Foreskin melanocyte (primary cell): ENCODE measurements at places on chromosomes 4 and X.

DNA sequence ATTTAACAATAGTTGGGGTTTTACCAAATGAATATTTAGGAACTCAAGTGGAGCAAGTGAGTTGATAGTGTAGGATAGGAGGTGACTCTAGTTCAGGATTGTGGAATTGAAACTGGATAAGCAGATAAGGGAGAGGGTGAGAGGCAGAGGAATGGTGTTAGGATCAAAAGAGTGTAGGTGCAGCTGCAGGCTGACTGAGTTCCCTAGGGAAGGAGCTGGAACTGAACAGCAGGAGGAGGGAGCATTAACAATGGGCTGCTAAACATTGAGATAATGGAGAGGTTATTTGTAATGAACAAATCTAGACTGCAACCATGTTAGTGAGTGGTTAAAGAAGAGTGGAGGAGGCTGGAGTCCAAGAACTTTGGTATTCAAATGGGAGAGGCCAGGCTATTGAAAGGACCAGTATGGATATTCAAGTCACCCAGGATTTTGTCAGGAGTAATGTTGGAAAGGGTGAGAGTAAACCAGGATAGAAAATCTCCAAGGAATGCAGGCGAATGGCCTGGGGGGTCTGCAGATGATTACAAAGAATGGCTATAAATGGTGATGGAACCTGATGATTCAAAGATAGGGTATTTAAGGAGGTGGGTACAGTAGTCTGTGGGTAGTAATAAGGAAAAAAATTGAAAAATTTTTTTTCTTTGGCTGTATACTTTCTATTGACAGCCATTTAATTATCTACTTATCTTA is 497.1 kb upstream of the TENM3 start:
- DNase-seq = no peak

GRCh38 chr4:70629469-70630090 is 1.0 kb downstream of the ENAM start:
- DNase-seq = no peak

- no peak for DNase-seq
Observed at GRCh38 chr4:181443021-181443420, 800.2 kb upstream of the TENM3 start.

DNA sequence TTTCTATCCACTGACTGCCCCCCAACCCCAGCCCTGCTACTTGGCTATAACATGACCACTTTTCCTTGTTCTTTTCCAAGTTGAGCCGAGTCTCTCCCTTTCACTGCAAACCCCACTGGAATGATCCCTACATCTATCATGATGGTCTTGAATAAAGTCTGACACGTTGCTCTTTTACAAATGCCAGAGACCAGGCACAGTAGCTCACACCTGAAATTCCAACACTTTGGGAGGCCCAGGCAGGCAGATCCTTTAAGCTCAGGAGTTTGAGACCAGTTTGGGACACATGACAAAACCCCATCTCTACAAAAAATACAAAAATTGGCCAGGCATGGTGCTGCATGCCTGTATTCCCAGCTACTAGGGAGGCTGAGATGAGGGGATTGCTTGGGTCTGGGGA is 100.9 kb downstream of the WDFY3 start:
- DNase-seq = no peak

- no peak for DNase-seq
Observed at GRCh38 chr4:151038452-151039157, 23.5 kb upstream of the LRBA start.

- DNase-seq = peak; percentile 74
Observed at GRCh38 chrX:85499400-85499799, 119.9 kb upstream of the POF1B start.

GRCh38 chr4:94660614-94661013 is 97.1 kb upstream of the BMPR1B start:
- no peak for DNase-seq

DNA sequence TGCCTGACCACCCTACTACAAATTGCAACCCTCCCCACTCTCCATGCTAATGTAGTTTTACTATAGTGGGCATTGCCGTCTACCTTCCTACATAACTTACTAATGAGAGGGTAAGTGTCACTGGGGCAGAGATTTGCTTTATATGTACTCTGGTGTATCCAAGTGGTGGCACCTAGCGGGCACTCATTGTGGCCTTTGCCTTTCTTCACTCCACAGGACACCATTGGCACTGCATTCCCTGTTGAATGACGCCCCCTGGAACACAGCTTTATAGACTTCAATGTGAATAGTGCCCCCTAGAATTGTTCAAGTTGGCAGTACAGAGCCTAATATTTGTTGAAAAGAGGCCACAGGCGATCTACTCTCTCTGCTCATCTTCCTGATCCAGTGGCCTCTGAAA is 215.8 kb downstream of the MID1IP1 start:
- DNase-seq = no peak

GRCh38 chrX:71224098-71224708 is 1.2 kb downstream of the GJB1 start:
- no peak for DNase-seq

- peak; percentile 91 for DNase-seq
Observed at GRCh38 chr4:1043651-1044468, 32.4 kb downstream of the FGFRL1 start.

GRCh38 chr4:150150629-150151062 is 72.4 kb downstream of the DCLK2 start:
- no peak for DNase-seq

- DNase-seq = peak; percentile 5
Observed at GRCh38 chr4:176320976-176321361, 1.2 kb downstream of the SPCS3 start.

GRCh38 chrX:21373637-21374162 is 518 bp upstream of the CNKSR2 start:
- DNase-seq = no peak

- DNase-seq = no peak
Observed at GRCh38 chr4:75189711-75190335, 256.9 kb downstream of the PARM1 start.

DNA sequence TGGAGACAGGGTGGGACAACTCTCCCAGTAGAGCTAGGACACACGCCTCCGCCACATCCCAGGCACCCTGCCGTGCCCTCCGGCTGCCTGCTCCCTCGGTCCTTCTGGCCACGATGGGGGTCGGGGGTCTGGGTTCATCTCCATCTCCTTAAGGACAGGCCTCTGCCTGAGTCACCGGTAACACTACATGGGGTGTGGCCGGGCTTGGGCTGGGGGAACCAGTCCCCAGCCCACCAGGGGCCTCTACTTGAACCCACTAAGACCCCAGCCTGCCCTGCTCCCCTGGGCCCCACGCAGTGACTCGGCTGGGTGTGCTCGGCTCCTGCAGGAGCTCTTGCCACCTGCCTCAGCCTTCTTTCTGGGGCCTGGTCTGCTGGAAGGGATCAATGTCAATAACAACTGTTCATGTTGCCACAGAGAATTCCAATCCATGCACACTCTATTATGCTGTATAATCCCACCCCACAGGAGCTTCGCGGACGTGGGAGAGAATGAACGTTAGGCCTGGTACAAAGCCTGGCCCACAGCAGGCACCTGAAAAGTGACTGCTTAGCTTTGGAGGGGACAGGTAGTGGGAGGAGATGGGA is 177.7 kb upstream of the PSAPL1 start:
- no peak for DNase-seq

DNA sequence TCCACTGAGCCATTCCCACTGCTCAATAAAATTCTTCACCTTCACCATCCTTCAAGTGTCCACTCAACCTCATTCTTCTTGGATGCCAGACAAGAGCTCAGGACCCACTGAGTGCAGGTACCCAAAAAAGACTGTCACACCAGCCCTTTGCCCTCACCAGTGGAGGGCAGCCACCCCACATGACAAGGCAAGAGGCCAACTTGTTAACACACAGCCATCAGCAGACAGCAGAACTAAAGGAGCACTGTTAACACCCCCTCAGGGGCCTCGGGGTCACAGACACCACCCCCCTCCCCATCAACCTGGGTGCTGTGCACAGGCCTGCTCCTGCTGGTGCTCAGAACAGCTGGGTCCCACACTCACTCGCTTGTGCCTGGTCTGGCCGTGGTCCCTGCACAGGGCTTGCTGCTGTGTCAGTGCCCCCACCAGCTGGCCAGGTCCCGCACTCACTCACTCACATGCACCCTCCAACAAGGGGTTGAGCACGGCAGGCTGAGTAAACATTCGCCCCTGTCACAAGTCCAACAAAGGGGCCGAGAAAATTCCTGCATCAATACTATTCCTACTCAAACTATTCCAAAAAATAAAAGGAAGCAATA is 54.1 kb downstream of the ATRX start:
- DNase-seq = no peak

GRCh38 chr4:109752525-109752924 is 22.7 kb upstream of the PLA2G12A start:
- no peak for DNase-seq

DNA sequence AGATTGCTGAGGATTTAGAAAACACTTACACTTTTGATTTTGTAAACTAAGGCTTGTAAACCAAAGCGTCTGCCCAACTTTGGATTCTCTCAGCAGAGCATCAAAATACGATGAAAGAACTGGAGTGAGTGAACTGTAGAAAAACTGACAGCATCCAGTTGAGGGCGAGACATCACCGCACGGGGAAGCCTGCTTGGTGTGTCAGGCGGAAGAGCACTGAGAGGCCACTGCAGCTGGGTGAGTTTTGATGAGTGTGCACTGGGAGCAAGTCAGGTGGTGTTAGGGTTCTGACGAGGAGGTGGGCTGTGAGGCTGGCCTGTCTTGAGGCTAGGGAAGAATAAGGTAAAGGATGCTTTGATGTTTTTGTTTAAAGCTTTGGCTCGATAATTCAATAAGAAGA is 46.8 kb upstream of the CLDN24 start:
- no peak for DNase-seq

- DNase-seq = no peak
Observed at GRCh38 chr4:72391281-72391680, 177.7 kb downstream of the ADAMTS3 start.

GRCh38 chr4:105620640-105621323 is 68.4 kb downstream of the ARHGEF38 start:
- no peak for DNase-seq

- no peak for DNase-seq
Observed at GRCh38 chr4:166075599-166075998, 202.6 kb downstream of the TLL1 start.

DNA sequence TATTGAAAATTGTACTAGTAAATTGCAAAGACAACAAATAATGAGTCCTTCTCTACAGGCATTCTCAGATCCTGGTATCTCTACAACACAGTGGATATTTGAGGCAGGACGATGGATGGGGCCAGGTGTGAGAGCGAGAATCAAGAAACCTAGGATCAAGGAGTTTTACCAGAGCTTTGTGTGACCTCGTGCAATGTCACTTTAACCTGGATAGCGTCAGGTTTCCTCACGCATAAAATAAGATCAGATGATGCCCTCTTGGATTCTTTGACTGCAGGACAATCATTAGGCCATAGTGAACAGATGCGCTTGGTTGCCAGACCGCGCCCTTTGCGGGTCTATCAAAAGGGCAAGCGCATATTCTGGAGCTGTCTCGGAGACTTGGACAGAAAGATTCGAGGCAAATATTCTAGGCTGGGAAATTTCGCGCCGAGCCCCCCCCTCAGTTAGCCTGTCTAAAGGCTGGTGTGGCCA is 66.6 kb downstream of the FBXO8 start:
- DNase-seq = no peak

DNA sequence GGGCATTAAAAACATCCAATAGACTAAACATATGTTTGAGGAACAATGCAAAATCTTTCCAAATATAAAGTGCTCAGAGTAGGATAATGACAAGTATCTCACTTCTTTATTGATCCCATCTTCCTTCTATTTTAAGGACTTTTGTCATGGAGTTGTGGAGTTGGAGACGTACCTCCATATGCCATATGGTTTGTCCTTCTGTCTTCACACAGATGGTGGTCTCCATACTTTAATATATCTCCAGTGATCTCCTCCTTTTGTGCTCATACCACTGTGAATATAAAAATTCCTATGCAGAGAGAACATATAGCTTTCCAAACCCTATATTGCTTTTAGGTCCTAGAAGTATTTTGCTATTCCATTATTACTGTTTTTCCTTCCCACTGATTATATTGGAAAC is 64.5 kb downstream of the GABRB1 start:
- no peak for DNase-seq

DNA sequence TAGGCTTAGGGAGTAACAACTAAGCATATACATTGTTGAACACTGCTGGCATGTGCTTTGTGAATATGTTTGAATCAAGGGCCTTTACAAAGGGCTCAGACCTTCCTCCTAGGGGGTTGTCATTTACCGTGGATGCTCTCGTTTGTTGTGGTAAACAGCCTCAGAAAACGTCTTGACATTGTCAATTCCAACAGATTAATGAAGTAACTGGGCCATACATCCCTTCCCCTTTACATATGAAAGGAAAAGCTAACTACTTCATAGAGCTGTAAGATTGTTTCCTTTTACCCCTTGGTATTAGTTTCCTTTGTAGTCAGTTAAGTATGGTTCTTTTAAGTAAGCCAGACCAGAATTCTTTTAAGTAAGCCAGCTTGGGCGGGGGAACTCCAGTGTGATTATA is 42.9 kb downstream of the FAT4 start:
- DNase-seq = no peak

- DNase-seq = peak; percentile 78
Observed at GRCh38 chr4:181957088-181957487, 286.1 kb upstream of the TENM3 start.

- DNase-seq = no peak
Observed at GRCh38 chrX:115639334-115639880, 78.4 kb downstream of the PLS3 start.

GRCh38 chrX:134172588-134173259 is 64.3 kb upstream of the CCDC160 start:
- DNase-seq = no peak

DNA sequence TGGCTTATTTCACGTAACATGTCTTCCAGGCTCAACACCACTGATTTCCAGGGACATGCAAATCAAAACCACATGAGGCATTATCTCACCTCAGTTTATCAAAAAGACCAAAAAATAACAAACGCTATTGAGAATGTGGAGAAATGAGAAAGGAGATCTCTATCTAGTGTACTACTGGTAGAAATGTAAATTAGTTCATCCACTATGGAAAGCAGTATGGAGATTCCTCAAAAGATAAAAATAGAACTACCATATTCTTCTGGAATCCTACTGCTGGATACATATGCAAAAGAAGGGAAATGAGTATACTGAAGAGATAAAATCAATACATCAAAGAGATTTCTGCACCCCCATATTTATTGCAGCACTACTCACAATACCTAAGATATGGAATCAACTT is 329.6 kb upstream of the NDST3 start:
- no peak for DNase-seq

- DNase-seq = no peak
Observed at GRCh38 chrX:2483398-2484060, 17.2 kb downstream of the DHRSX start.

- DNase-seq = no peak
Observed at GRCh38 chrX:47500554-47500953, 17.5 kb upstream of the ZNF41 start.

DNA sequence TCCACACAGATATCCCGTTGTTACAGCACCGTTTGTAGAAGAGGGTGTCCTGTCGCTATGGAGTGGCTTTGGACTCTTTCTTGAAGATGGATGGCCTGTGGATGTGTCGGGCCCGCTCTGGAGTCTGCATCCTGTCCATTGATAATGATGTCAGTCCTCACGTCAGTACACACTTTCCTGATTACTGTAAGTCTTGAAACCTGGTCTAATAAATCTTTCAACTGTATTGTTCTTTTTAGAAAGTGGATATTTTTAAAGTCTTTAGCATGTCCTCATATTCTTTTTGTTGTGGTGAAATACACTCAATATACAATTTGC is 14.9 kb downstream of the MSANTD1 start:
- no peak for DNase-seq
